Islet precursor cell (in vitro differentiated cells): ENCODE measurements at places on chromosomes 2 and 18.

DNA sequence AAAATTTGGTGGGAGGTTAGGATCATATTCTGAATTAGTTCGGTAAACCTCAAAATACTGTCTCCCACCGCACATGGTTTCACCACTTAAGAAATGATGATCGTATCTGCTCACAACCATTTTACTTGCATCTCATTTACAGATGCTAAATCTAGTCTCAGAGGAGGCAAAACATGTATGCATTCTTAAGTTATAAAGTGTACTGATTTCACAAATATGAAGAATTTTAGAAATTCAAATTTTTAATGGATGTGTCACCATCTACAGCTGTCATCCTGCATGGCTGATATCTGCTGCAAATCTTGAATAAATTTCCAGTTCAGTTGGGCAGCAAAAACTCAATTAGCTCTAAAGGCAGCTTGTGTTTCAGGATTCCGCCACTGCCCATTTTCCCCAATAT lies 243.3 kb upstream of the KCNJ3 start:
- DNase-seq: no peak

DNA sequence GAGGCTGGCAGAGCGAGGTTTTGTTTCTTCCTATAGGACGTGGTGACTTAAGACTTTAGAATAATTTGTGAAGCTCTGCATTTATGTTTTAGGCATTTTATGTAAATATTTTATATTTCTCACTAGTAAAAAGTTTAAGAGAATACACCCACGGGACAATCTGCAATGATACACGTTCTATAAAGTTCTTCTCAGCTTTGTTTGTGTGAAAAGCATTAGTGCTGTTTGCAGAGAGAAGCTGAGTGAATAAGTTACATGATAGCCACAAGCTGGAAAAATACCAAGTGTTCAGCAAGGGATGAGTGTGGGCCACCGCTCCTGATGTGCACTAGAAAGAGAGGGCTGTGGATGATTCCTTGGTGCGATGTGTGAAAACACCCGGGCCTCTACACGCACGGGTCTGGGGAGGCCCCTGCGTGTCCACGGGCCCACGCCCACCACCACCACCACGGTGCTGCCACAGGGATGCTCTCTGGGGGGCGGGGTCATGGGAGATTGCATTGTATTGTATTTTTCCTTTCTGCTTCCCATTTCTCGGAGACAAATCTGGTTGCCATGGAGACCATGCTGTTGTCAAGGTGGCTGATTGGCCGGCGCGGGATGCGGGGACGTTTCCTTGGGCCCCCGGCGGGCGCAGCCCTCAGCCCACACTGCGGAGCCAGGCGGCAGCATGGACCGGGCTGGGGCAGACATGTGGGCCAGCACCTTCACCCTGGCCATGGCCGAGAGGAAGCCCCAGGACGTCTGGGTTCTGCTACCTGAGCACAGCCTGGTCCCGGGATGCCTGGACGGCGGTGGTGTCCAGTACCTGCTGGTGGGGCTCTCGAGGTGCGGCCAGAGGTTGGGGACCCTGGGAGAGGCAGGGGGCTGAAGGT lies at the start of gene RTP5:
Gene RTP5 (plus strand): TSS at position 643 of the 875 bp plus-strand sequence. CDS start 28 bp downstream, at position 671.
- DNase-seq: no peak

- DNase-seq: no peak
Observed at GRCh38 chr2:20868377-20868776, 45.5 kb upstream of the LDAH start.

DNA sequence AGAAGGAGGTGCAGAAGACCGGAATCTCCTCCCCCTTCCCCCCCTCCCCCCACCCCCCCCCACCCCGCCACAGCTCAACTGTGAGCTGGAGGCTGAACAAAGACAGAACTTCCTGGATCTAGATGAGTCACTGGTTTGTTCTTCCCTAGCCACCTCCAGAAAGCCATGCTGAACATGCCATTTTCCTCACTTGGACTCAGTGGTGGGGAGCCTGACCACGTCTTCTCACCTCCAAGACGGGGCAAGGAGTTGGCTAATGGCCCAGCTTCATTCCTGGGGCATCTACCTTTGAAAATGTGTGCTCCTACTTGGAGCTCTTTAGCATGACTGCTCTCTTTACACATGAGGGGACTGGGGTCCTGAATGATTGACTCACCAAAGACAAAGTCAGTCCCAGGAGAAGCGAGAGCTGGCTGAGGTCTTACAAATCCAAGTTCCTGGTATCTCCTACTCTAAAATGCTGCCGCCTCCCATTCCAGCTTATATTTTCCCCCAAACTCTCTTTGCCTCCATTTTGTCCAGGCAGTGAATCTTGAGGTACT lies 22.6 kb upstream of the FZD5 start:
- peak; percentile 90 for DNase-seq

GRCh38 chr18:53819174-53819573 lies 405.3 kb downstream of the MBD2 start:
- DNase-seq: no peak

- no peak for DNase-seq
Observed at GRCh38 chr2:22887845-22888244, 497.1 kb upstream of the KLHL29 start.

DNA sequence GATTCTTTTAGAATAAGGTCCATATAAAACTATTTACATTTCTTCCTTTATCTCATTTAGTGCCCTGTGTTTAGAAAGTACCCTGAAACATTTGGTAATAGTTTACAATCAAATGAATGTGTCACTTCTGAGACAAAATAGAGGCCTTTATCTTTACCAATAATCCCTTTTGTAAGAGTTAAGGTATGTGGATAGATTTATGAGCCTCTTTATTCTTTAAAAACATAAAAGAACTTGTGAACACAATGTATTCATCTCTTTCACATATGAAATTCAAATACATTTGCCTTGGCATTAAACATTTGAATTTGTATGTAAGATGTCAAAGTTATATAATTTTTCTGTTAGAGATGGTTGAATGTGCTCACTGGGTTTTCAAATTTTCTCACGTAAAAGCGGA lies 180.5 kb upstream of the CWC22 start:
- DNase-seq: no peak

DNA sequence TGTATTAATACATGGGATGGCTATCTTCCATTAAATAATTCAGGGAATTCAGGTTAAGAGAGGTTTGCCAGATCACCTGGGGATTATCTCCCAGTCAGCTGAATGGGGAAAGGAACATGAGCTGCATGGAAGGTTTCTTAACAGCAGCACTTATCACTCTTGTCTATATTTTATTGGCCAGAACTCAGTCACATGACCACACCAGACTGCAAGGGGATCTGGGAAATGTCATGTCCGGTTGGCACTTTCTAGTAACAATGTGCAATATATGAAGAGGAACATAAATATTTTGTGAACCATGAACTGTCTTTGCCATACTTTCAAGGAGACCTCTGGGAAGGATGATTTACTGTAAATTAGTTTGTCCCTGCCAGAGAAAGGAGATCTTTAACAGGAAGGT lies 599.1 kb downstream of the SLC4A3 start:
- no peak for DNase-seq

- no peak for DNase-seq
Observed at GRCh38 chr2:24046599-24046929, 627 bp downstream of the WDCP start.

GRCh38 chr18:59942601-59943000 lies 42.8 kb downstream of the PMAIP1 start:
- DNase-seq: no peak

GRCh38 chr2:47095349-47096020 lies 59.6 kb downstream of the STPG4 start:
- no peak for DNase-seq

GRCh38 chr2:178731300-178731699 lies 75.9 kb downstream of the TTN start:
- DNase-seq: no peak

DNA sequence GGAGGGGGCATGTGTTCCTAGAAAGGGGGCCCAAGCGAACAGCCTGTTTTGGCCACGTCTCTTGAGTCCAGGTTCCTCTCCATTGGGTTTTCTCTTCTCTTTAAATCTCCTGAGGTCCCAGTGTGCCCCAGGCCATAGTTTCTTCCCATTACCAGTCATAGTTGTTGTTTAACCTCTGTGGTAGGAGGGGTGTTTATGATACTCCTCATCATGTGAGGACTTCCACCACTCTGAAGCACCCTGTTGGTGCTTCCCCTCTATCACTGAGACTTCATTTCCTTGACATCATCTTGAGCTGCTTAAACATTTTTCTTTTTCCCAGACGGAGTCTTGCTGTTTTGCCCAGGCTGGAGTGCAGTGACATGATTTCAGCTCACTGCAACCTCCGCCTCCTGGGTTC lies 45.9 kb downstream of the WIPF1 start:
- DNase-seq: no peak

DNA sequence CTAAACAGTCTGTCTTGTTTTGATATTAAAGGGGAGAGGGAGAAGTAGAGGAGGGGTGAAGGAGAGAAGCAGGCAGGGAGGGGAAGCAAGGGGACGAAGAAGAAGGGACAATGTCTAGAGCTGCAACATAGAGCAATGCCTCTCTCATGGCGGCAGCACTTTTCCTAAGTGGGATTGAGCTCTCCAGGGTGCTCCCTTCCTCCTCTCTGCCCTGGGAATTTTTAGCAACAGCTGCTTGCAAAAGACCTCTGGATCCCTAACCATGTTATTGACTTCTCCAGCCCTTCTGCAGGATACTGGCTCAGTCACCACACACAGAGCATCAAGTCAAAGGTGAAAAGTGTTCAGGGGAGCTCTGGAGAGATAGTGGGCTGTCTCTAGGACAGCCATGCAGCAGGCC lies 734.9 kb downstream of the EPHA4 start:
- no peak for DNase-seq

GRCh38 chr2:48545244-48545643 lies 15.3 kb downstream of the STON1 start:
- peak; percentile 60 for DNase-seq

DNA sequence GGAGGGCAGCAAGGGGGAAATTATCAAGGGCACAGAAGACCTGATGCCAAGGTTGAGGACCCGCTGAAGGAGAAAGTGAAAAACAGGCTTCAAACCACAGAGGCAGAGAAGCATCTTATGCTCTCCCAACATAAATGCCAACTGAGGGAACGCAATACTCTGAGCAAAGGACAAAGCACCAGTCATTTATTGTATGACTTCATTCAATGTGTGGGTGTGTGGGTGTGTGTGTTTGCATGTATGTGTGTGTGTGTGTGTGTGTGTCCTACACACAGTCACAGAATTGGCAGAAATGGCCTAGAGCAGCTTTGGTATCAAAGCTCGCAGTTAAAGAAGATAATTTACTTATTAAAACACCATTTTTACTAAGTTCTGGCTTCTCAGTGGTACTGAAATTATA lies 51.4 kb downstream of the UXS1 start:
- DNase-seq: no peak

DNA sequence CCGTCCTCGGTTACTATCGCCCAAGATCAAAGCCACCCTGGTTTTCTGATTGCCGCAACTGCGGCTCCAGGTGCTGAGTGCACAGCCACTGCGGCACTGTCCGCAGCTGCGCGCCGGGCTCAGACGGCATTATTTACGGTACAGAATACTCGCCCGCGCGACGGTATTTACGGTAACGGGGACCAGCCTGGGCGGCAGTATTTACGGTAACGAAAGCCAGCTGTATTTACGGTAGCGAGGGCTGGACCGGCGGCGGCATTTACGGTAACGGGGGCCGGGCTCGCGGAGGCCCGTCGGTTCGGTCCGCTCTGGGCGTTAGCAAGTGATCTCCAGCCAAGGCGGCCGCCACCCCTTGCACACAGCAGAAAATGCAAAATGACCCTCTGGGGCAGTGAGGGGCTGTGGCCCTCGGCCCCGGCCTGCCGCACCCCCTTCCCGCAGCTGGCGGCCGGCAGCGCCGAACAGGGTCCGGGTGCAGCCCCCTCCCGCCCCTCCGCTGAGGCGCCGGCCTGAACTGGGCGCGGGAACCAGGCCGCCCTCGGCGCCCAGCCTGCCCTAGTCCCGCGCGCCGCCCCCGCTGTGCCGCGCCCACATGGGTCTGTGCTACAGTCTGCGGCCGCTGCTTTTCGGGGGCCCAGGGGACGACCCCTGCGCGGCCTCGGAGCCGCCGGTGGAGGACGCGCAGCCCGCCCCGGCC lies at the start of gene GNAL:
Gene GNAL (plus strand): TSS at position 293 of the 697 bp plus-strand sequence. CDS start 300 bp downstream, at position 593.
- DNase-seq: peak; percentile 90

GRCh38 chr18:54762386-54762785 lies 65.9 kb upstream of the RAB27B start:
- no peak for DNase-seq

DNA sequence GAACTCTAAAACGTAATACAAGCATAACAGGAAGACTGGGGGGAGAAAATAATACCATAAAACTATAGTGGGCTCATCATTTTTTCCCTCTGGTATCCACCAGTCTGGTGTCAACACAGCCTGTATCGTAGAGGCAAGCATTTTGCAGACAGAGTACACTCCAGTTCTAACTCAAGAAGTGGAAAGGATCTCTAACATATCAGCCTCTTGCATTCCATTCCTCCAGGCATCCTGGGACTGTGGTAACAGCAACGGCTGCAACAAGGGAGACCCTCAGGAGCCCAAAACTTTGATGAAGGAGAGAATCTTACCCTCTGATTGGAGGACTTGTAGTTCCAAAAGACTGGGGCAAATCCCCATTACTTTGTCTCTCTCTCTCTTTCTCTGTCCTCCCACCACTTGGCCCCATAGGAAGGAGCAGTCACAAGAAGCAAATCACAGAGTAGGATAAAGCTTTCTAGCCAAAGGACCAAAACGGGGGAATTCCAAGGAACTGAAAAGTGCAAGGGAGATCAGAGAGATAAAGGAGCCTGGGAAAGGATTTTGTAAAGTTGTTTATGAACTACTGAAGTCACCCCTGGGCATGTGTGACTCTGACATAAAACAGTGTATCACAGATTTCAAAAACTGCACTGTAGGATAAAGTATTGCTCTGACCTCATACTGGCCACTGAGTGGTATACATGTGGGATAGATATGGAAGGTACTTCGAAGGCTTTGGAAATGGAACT lies 11.9 kb downstream of the FRZB start:
- peak; percentile 69 for DNase-seq

DNA sequence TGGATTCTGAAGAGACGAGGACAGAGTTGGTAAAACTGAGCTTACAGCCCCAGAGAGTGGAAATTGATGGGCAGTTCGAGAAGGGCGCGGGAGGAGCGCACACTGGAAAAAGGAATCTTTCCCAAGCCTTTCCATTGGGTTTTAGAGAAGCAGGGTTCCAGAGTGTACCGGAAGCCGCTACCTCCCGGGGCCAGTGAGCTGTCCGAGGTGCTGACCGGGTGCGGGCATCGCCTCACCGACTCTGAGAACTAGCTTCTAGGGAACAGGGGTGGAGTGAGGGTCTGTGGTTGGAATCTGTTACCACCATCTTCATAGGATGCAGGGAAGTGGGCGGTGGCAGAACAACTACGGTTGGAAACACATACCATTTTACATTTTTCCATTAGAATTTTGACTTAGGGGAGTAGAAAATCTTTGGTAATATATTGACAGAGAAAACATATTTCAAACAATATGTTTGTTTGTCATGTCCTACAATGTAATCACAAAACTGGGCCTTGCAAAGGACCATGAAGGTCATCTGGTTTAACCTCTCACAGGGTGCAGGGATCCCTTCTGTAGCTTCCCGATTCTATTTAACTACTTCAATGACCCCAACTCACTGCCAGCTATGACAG lies 724 bp downstream of the NMS start:
- peak; percentile 81 for DNase-seq

GRCh38 chr2:121816797-121817196 lies 61.3 kb downstream of the TSN start:
- no peak for DNase-seq

- DNase-seq: no peak
Observed at GRCh38 chr2:236662231-236663185, 92.9 kb downstream of the ACKR3 start.
